ENCODE measurements at places on chromosomes 6 and 20.
A peak's percentile ranks its signal among the peaks of the same experiment; 100 is the strongest.

DNA sequence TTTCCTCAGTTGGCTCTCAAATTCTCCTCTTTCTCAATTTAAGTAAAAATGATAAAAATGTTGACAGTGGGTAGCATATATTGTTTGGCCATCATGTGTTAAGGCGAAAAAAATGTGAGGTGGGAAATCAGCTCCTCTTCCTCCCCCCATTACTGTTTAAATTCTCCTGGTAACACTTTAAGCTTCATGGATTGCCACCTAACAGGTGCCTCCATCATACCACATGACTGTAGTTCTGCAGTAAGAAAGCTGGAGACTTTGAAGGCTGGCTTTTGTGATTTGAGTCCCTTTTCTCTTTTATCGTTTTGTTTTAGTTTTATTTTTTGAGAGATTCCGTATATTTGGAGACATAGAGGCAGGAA, 1.2 kb downstream of the ZFAND3 start:
- peak; percentile 44 for DNase-seq

GRCh38 chr6:85344996-85345395, 104.9 kb upstream of the NT5E start:
- DNase-seq: no peak

GRCh38 chr20:25246182-25246999, 1.5 kb upstream of the PYGB start:
- no peak for DNase-seq

DNA sequence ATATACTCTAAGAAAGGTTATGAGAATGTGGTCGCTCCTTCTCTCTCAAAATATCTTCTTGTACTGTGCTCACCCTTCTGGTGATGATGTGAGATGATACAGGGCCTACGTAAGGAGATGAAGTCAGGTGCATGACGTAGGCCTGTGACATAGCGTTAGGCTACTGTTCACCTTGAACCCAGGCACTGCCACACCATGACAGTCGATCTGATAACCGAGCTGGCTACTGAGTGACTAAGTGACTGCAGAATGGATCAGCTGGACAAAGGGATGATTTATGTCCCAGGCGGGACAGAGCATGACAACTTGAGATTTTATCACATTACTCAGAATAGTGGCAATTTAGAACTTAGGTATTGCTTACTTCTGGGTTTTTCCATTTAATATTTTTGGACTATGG, 11.2 kb downstream of the SLC24A3 start:
- no peak for DNase-seq

DNA sequence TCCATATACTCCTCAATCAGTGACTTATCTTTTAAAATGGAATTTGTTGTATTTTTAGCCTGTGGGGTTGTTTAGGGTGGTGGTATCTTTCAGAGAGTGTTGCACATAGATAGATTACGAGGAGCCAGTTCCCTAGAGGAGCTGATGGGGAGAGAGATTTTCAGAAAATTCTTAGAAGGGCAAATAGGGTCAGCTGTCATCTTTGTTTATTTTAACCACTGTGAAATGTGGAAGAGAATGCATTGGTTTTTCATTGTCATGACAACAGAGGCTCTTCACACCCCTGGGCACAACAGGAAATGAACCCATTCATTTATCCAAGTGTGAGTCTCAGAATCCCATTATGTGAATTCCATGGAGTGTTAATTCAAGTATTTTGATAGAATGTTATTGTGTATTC, 188.4 kb downstream of the JARID2 start:
- DNase-seq: no peak

- no peak for DNase-seq
Measured at GRCh38 chr6:3987053-3987452, 91.9 kb downstream of the FAM217A start.

- no peak for DNase-seq
Measured at GRCh38 chr6:64679416-64679815, 1027.6 kb downstream of the EYS start.

DNA sequence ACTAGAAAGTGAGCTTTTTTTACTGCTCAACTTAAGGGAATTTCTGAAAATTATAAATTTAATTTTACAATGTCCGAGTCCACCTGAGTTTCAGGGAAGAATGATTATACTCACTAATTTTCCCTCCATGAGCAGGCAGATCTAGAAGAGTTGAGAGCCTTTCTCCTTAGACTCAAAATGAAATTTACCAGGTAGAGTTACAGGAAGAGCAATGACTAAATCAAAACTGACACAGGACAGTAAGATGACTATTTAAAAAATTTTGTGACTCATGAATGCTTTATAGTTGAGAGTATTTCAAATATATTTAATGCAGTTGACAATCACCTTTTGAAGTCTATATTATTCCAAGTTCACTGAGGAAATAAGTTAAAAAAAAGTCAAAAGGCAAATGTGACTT, 198.1 kb upstream of the NRSN1 start:
- DNase-seq: no peak

DNA sequence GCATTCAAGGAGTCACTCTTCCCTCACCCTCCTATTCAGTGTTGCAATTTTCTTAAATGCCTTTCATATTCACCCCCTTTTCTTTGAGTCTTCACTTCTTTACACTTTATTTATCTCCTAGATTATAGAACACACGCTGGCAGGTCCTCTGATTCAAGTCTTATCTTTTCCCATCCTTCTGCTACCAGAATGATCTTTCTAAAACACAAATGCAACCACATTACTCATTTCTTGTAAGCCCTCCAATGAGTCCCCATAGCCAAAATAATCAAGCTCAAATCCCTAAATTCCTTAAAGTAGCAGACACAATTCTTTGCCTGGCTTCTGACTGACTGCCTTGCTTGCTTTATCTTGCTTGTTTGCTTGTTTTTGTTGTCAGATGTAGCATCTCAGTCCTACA, 920.0 kb downstream of the TFAP2A start:
- DNase-seq: no peak

GRCh38 chr20:49091762-49092161, 45.6 kb downstream of the CSE1L start:
- DNase-seq: no peak

DNA sequence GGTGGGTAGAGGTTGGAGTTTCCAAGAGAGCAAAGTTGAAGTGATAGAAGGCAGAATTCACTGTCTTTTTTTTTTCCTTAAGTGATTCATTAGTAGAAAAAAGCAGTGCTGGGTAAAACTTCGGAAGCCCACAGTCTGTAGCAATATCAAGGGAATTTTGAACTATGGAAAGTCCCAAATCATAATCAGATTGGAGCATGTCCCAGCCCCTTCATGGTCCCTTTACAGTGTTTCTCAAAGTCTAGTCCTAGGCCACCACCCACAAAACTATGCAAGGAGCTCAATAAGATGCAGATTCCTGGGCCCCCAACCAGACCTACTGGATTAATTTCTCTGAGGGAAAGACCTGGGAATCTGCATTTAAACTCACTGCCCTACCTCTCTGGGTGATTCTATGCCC, 22.6 kb downstream of the NEDD9 start:
- DNase-seq: no peak

DNA sequence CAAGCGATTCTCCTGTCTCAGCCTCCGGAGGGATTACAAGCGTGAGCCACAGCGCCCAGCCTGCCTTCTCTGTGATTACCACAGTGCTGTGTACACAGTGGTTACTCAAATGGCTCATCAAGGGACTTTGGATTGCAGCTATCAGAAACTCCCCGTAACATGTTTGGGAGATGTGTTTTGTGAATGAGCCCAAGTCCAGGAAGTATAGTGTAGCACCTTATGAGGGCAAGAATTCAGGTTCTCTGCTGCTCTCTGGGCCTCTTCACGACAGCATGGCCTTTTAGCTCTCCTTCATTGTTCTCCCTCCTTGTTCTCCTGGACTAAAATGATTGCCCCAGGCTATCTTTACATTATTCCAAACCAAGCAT, 34.1 kb upstream of the RPL7L1 start:
- peak; percentile 61 for DNase-seq

- DNase-seq: no peak
Measured at GRCh38 chr6:79249136-79249535, 14.7 kb upstream of the HMGN3 start.

DNA sequence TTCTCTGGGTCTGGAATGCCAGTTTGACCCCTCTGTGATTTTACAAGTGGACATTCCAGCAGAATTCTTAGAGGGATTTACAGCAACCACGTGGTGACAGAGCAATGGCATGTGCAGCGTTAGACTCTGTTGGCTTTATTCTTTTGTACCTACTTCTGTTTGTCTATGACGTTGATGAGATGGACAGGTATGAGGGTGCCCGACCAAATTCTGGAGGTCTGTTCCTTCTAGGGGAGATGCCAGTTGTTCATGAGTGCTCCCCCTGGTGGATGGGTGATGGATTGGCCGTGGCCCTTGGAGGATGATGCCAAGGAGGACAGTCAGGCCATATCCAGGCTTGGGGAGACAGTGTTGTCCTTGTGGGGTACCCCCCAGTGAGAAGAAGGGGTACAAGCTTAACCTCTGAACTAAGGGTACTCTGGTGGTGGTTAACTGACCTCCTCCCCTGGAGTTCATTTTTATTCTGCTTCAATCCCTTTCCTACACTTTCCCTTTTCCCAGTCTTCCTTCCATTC, 198.6 kb downstream of the DTNBP1 start:
- DNase-seq: peak; percentile 50

- DNase-seq: no peak
Measured at GRCh38 chr6:106099235-106099537, 13.1 kb downstream of the PRDM1 start.

DNA sequence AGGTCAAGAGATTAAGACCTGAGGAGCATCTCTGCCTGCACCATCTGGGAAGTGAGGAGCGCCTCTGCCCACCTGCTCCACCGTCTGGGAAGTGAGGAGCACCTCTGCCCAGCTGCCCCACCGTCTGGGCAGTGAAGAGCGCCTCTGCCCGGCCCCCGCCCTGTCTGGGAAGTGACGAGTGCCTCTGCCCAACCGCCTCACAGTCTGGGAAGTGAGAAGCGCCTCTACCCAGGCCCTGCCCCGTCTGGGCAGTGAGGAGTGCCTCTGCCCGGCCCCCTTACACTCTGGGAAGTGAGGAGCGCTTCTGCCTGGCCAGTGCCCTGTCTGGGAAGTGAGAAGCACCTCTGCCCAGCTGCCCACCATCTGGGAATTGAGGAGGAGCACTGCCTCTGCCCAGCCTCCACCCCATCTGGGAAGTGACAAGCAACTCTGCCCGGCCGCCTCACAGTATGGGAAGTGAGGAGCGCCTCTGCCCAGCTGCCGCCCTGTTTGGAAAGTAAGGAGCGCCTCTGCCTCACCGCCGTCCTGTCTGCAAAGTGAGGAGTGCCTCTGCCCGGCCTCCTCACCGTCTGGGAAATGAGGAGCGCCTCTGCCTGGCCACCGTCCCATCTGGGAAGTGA, 270.4 kb upstream of the NRSN1 start:
- DNase-seq: no peak

DNA sequence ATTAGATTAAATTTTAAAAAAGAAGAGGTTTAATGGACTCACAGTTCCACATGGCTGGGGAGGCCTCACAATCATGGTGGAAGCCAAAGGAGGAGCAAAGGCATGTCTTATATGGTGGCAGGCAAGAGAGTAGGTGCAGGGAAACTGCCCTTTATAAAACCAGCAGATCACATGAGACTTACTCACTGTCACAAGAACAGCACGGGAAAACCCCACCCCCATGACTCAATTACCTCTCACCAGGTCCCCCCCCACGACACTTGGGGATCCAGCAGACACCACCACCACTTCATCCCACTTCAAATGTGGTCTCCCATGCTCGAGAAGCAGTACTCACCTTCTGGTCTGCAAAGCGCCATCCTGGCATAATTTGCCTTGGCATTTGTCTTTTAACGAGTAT, 24.6 kb downstream of the MTFR2 start:
- DNase-seq: no peak

DNA sequence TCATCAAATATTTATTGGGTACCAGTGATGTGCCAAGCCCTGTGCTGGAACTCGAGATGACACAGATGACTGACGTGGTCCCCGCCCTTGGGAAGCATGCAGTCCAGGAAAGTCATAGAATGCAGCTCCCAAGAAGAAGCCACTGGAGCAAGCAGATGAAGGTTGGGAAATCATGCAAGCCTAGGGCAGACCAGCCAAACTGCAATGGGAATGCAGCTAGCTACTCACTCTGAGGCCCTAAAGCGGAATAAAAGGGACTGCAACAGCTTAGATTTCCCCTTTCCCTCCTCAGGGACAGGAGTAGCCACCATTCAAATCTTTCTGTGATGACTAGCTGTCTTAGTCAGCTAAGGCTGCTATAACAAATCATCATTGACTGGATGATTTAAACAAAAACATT, 152.2 kb downstream of the MAFB start:
- DNase-seq: no peak

DNA sequence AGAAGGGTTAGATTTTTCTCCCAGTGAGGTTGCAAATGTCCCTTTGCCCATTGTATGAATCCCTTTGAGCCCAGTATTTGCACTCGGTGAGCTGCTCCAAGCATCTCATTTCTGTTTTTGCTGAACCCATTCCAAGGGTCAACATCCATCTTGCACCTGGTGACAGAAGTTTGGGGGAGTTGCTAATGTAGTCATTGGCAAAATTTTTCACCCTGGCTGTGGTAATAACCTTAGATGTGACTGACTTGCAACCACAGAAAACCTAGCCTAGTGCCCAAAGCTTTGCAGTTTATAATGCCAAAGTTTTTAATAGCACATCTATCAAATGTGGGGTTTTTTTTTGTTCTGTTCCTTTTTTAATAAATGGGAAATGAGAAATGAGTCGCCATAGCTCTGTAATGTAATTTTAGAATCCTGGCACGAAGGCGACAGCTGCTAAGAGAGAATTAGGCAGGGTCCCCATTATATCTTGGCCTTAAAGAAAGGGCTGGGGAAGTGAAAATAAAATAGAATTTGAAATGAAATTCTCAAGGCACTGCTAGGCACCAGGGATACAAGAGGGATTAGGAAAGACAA, 682.8 kb downstream of the KIF16B start:
- peak; percentile 17 for DNase-seq

GRCh38 chr6:20746805-20747558, 212.7 kb downstream of the CDKAL1 start:
- DNase-seq: no peak

DNA sequence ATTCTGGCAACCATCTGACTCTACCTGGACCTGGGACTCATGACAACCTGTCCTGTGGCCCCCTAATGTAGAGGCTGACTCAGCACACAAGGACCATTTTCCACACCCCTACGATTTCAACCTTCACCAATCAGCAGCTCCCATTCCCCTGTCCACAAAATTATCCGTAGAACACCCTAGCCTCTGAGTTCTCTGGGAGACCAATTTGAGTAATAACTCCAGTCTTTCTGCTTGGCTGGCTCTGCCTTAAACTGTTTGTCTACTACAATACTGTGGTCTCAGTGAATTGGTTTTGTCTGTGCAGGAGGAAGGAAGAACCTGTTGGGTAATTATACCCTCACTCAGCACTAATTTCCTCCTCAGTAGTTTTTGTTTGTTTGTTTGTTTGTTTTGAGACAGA, 99.3 kb upstream of the MRPS10 start:
- no peak for DNase-seq

- DNase-seq: no peak
Measured at GRCh38 chr6:17835784-17836183, 129.1 kb upstream of the NUP153 start.

- no peak for DNase-seq
Measured at GRCh38 chr6:158999154-158999665, 792 bp downstream of the RSPH3 start.

- DNase-seq: no peak
Measured at GRCh38 chr6:1792989-1793388, 183.3 kb downstream of the FOXC1 start.

- no peak for DNase-seq
Measured at GRCh38 chr6:14734416-14735340, 511.2 kb upstream of the JARID2 start.

Data from SJCRH30 (cell line).